ENCODE measurements at places on chromosomes 4 and X.

- no peak for DNase-seq
Measured at GRCh38 chr4:125350470-125351135, 35.8 kb downstream of the FAT4 start.

GRCh38 chrX:56975611-56976010 is 19.7 kb downstream of the SPIN3 start:
- no peak for DNase-seq

- DNase-seq: no peak
Measured at GRCh38 chr4:77798385-77798784, 20.8 kb downstream of the CNOT6L start.

DNA sequence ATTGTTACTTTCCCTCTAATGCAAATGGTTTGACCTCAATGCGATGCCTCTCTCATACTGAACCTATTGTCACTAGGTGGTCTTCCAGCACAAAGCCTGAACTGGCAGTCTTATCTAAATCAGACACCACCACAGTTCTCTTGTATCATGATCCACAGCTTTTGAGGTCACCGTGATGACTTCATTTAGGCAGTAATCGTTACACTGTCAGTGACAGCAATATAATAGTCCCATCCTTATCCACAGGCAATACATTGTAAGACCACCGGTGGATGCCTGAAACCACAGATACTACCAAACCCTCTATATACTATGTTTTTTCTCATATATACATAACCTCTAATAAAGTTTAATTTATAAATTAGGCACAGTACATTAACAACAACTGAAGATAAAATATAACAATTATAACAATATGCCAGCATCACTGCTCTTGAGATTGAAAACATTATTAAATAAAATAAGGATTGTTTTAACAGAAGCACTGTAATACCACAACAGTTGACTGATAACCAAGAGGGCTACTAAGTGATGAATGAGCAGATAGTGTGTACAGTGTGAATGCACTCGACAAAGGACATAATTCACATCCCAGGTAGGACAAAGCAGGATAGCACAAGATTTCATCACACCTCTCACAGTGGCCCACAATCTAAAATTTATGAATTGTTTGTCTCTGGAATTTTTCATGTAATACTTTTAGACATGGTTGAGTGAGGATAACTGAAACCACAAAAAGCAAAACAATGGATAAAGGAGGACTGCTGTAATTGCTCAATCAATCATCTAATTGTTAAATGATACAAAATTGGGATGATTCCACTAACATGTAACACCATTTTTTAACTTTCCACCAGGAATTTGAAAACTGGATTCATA is 419.4 kb downstream of the CENPC start:
- DNase-seq: no peak

DNA sequence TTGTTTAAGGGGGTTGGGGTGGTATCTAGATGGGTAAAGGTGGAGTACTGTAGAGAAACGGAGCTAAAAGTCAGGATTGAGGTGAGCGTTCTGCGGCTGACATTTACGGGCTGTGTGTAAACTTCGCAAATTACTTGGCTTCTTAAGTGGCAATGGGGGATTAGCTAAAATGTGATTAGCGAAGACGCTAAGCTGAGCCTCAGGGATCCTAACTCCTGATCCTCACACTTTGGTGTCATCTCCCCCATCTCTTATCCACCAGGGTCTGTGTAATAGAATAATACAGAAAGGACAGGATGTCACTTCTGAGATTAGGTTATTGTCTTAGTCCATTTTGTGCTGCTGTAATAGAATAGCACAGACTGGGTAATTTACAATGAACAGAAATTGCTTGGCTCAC is 10.6 kb upstream of the FAT1 start:
- no peak for DNase-seq

GRCh38 chr4:82591592-82591991 is 29.8 kb upstream of the TMEM150C start:
- DNase-seq: no peak

- no peak for DNase-seq
Measured at GRCh38 chrX:2697306-2697705, 6.2 kb downstream of the CD99 start.

DNA sequence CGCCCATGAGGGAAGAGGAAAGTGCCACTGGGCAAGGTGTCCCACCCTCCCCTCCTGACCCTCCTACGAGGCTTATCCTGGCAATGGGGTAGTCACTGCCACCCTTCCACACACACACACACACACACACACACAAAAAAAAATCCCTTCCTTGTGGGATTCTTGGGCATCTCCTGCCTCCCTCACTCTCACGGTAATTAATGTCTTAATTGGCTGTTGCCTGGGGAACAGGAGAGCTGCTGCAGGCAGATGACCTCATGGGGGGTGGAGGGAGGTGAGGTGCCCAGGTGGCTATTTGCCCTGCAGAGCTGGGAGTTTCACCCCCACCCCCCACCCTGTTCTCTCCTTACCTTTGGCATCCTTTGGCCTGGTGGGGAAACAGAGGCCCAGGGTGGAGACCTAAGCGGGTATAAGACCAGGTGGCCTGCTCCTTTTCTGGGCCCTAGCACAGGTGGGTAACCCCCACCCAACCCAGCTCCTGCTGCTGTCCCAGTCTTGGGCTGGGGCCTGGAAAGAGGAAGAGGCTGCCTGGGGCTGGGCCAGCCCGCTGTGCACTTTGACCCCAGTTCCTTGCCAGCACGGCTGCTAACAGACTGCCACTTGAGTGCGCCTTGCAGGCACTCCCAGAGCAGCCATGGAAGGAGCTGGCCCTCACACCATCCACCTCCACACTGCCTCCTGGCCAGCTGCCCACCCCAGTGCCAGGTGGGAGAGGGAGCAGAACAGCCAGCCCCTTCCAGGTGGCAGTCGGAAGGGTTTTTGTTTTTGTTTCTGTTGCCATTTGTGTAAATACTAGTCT is 12.6 kb downstream of the EFNB1 start:
- no peak for DNase-seq

DNA sequence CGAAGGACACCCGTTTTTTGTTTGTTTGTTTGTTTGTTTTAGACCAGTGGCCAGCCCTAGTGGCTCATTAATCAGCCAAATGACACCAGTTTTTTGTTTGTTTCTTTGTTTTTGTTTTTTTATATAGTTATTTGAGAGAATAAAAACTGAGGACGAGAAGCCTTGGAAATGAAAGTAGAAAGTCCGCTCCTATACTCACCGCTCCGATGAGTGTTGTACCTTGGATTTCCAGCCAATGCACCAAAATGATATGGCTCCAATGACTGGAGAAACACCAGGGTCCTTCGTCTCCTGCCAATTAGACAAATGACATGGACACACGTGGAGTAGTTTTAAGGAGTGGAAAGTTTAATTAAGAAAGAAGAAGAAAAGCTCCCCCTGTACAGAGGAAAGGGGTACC is 87.9 kb downstream of the ZXDA start:
- DNase-seq: no peak

- no peak for DNase-seq
Measured at GRCh38 chr4:123585111-123585510, 188.5 kb downstream of the SPRY1 start.
